ENCODE measurements at places on chromosomes 6 and 20.

- no peak for DNase-seq
Measured at GRCh38 chr6:36969240-36969691, 14.7 kb downstream of the PI16 start.

DNA sequence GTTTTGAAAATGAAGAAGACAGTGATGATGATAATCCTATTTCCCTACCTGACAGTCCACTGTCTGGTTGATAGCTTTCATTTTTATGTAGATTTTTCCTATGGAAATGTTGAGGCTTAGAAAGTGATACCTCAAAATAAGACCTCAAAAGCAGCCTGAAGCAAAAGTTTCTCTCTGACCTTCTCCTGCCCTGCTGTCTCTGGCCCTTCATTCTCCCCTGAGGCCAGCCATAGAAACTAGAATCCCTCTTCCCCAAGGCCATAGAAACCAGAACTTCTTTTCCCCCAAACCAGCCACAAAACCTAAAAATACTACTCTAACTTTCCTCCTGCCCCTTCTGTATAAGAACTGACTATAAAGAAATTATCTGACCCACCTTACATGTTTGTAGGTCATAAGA lies 52.6 kb upstream of the GCM1 start:
- DNase-seq = no peak

DNA sequence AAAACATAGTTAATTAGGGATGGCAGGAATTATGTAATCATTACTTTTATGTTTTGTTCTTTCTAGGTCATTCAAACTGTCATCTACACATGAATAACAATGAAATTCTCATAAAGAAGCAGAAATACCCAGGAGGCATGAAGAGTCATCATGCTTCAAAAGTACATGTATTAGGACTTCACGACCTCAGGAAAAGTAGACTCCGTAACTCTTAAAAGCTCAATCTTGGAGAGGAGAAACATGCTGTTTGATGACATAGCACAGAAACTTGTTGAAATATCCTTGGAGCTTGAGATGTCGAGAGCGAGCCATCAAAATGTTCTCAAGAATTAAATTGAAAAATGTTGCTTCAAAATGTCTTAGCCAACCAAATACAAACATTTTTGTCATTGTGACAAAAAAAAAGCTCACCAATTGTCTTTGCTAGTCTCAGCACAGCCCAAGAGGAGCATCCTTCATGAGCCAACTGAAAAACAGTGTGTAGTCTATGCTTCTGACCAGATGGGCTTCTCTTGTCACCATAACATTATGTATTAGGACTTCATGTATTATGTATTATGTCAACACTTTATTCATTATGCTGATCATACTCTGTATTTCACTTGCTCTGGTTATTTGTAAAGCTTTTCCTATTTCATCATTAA lies 28.2 kb upstream of the ANKEF1 start:
- no peak for DNase-seq

DNA sequence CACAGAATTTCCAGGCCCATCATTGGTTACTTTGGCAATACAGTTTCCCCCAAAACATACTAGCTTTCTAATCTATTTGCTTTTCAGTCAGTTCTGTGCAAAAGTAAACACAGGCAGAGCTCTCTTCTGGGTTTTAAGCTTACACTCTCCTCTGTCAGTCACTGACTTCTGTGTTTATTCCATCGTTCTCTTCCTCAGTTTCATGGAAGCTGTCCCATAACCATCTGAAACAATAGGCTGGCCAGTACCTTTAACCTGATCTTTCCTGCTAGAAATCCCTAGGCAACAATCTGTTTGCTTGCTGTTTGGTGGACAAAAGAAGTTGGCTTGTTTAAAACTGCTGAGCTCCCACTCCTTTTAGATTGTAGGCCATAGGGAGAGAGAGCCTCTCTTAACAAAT lies 431.5 kb downstream of the HACE1 start:
- no peak for DNase-seq

- DNase-seq = no peak
Measured at GRCh38 chr6:108438918-108439317, 121.8 kb upstream of the FOXO3 start.

DNA sequence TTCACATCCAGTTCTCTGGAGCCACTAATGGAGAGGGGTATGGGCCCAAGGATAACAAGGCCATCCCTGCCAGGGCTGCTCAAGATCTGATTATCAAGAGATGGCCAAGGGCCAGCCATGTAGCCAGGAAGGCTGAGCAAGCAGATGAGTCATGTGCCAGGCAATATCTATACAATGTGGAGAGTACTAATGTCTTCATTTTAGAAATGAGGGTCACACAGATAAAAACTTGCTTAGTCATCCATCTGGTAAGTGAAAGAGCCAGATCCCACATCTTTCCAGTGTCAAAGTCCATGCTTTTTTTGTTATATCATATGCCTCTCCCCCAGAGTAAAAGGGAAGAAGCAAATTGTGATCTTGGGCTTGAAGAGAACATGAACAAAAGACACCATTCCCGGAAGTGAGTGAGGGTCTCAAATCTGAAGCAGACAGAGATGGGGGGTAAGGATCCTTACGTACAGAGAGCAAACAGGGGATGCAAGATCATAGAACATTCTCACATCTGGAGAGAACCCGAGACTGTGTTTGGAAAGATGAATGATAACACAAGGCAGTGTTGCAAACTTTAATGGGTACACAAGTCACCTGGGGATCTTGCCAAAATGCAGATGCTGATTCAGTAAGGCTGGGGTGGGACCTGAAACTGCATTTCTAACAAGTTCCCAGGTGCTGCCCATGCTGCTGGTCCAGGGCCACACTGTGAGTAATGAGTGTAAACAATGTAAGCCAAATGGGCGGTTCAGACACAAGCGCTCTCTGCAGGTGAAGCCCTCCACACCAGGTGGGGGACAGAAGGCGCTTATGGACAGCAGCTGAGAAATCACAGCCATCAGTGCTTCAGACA lies 20.0 kb upstream of the GSTA3 start:
- DNase-seq = peak; percentile 13

DNA sequence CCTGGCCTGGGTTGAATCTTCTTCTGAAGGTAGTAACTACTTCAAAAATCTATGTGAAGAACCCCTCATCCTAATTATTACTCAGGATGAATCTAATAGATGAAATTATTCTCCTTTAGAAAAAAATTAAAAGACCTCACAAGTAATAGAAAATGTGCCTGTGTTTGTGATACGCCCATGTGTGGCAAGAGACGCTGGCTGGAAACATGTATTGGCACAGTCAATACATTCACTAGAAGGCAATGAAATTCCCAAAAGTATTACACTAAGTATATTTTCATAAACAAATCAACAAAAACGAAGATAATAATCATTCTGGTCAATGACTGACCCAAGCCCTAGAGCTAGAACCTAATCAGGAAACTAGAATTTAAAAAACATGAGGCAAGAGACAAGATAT lies 64.0 kb downstream of the B4GALT5 start:
- no peak for DNase-seq

DNA sequence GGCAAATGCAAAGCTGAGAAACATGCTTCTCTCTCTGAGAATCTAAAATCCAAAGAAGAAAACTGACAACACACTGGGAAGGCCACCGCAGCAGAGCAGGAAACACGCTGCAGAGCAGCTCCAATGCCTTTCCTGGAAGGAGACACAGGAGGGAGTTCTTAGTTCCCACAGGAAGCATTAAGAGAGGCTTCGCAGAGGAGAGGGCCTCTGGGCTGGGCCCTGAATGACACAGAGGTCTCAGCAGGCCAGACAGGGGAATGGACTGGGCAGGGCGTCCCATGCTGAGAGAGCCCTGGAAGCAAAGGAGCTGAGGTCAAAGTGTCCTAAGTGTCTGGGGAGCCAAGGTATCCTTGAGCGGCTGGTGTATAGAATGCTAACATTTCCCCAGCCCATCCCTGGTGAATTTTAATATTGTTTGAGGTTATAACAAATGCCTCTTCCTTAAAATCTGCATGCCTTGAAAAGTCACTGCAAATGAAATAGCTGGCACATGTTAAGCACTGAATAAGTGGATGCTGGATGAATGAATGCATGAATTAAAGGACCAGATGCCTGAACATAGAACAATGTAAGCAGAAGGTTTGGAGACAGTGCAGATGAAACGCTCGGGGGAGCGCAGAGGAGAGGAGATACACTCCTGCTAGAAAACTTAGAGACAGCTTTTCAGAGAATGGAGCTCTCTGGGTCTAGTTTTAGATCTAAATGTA lies 110.0 kb upstream of the SYNDIG1 start:
- DNase-seq = no peak

DNA sequence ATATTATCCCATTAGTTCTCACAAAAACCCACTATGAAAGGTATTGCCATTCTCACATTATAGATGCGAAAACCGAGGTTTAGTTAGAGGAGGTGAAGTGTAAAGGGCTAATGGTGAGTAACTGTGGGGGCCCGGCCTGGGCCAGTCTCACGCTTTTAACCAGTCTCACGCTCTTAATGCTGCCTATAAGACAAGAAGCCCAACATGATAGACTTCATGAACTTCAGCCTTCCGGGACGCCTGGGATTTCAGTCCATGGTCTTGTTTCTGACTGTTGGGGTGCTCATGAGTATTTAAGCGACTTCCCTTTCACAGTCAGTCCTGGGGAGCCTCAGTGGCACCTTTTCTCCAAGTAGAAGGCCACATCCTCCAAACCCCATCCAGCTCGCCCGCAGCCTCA lies 31.7 kb downstream of the AGPAT4 start:
- DNase-seq = no peak

DNA sequence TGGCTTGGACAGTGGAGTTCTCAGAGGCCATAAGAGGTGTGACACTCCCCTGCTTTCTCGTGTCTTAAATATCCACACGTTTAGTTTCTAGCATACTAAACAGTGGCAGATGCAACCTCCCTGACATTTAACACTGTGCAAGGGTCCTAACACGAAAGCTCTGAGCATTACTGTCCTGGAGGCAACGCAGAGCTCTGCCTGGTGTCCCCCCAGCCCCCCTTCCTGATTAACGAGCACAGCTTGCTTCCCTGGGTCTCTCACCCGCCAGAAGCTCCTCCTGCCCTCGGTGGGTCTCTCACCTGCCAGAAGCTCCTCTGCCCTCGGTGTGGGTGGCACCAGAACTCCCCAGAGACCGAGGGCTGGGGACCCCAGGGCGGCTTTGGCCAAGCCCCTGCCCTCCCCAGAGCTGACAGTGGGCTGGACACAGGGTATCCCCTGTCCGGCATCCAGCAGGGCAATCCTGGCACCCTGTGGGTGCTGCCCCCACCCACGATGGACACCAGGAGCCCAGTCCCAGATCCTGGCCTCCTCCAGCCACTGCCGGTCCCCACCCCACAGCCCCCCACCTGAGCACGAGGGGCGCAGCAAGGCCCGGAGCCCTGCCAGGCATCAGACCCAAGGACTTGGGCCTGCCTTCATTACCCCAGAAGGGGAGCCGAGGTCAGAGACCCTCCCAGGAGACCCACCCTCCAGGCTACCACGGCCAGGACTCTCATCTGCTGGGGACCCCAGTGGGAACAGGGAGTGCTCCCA lies 12.4 kb upstream of the KCNQ2 start:
- DNase-seq = no peak

GRCh38 chr20:58839474-58839874 lies 11.2 kb downstream of the GNAS-AS1 start:
- no peak for DNase-seq

GRCh38 chr6:26468829-26469228 lies 11.1 kb downstream of the BTN2A1 start:
- no peak for DNase-seq

DNA sequence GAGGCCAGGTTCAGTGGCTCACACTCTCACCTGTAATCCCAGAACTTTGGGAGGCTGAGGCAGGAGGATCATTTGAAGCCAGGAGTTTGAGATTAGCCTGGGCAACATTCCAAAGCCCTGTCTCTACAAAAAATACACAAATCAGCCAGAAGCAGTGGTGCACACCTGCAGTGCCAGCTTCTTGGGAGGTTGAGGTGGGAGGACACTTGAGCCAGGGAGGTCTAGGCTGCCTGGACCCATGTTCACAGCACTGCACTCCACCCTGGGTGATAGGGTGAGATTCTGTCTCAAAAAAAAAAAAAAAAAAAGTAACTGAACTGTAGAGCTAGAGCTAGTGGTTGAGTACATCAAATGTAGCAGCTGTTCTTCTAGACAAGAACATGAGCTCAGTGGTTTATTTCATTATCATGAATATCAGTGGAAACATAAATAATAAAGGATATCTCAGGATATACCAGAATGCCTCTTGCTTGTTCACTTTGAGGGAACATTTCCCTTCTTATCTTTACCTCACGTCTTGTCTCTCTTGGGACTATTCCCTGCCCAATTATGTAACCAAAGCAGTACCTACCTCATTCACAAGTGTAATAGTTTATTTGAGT lies 17.6 kb downstream of the NANP start:
- DNase-seq = no peak

DNA sequence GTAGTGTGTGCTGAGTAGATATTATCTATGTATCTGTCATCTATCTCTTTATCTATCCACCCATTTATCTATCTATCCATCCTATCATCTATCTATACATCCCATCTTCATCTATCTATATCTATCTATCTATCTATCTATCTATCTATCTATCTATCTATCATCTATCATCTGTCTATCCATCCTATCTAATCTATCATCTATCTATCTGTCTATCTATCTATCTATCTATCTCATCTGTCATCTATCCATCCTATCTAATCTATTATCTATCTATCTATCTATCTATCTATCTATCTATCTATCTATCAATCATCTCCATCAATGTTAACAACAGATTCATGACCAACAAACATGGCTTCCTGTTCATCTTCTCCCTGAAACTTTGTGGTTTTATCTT lies 90.5 kb upstream of the SLC24A3 start:
- DNase-seq = no peak

DNA sequence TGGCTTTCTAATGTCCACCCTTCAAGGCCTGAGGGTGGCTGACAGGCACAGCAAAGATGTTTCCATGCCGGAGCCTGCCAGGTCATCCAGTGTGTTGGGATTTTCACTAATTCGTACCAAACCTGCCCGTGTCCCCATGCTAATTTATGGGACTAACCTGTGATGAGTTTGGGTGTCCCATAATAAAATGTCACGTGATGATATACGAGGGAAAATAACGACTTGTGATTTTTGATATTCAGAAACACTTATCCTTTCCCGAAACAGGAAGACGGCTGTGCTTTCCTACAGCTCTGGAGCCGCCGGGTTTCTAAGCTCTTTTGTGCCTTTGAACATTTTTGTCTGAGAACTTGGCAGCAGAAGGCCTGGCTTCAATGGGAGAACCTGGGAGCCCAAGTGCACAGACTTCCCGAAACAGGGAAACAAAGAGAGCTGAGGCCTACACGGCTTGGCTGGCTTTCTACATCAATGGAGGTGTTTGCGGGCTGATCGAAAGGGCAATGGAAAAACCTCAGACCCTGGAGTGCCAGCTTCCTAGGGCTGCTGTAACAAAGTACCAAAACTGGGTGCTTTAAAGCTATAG lies 171.9 kb upstream of the JARID2 start:
- no peak for DNase-seq

- DNase-seq = no peak
Measured at GRCh38 chr6:117555882-117556498, 46.3 kb downstream of the GOPC start.

- no peak for DNase-seq
Measured at GRCh38 chr20:2865630-2866029, 7.7 kb upstream of the PTPRA start.

DNA sequence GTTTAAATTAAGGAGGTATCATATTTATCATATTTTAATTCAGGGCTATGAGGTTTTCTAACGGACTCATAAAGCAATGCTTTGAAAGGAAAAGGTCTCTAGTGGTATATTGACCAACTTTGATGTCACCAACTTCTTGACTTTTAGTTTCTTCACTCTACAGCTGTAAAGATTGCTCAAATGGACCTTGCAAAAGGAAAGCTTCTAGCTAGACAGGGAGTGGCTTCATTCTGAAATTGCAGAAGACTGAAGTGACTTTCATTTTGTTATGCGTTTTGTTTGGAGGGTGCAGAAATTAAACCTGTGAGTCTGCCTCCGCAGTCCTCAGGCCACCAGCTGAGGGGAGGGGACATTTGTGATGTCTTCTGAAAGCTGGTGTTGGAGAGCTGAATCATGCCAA lies 95.7 kb downstream of the SLC24A3 start:
- DNase-seq = no peak
